Activated CD8-positive, alpha-beta memory T cell treated with anti-CD3 and anti-CD28 coated beads for 24 hours (primary cell): ENCODE measurements at places on chromosomes 13 and 19.

- DNase-seq: no peak
These were observed at the start of gene PTPRH for GRCh38 chr19:55208880-55209692. PTPRH (minus strand) TSS chr19:55209501; CDS start chr19:55209433, 68 bp downstream.

- no peak for DNase-seq
These were observed 124.4 kb upstream of the SPRY2 start for GRCh38 chr13:80465321-80465720.

- DNase-seq: no peak
These were observed 3.0 kb downstream of the LENG1 start for GRCh38 chr19:54156490-54156889.

DNA sequence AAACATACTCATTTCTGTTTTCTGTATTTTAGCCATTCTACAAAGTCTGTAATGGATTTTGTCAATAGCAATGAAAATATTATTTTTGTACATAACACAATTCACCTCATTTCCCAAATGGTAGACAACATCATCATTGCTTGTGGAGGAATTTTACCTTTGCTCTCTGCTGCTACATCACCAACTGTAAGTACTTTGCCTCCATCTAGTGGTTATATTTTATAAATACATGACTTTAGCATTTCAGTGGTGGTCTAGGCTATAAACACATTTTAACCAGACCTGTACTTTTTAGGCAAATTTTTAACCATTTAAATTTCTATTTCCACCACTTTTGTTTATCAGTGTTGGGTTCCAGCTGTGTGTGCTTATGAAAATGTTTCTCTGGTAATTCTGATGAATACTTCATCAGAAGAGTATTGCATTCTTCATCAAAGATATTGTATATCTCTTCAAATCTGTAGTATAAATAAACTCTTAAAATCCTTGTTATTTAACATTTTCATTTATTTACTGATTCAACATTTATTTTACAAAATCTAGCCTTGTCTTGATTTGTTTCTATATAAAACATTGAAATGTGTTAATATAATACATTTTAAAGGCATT, 222.4 kb downstream of the NBEA start:
- no peak for DNase-seq

DNA sequence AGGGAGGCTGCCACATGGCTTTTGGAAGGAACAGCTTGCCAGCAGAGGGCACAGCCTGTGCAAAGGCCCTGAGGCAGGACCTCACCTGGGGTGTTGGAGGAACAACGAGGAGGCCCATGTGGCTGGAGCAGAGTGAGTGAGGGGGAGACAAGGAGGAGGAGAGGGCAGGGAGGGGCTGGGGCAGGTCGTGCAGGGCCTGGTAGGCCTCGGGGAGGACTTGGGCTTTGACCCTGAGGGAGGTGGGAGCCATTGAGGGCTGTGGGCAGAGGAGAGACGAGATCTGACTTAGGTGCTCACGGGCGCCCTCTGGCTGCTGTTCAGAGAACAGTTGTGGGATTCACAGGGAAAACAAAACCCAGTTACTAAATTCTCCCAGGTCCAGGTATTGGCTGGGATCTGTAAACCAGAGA, 25.2 kb downstream of the ZNRF4 start:
- peak; percentile 69 for DNase-seq

- no peak for DNase-seq
These were observed 33.0 kb downstream of the XPO4 start for GRCh38 chr13:20869540-20869939.

DNA sequence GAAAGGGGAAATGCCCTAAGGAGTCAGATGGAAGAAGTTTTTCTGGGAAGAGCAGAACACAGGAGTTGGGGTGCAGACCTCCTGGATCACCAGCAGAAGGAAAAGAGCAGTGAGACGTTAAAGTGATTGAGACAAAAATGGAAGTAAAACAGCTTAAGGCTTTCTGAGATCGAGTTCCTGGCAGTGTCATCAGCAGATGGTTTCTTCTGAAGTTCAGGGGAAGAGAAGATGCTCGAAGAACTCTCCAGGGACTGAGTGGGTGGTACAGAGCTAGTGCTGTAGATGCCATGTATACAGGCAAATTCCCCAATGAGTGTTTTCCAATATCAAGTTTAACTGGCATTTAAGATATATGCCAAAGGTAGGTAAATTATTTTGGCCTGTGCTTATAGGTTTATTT, 272.2 kb upstream of the KLF12 start:
- DNase-seq: no peak

DNA sequence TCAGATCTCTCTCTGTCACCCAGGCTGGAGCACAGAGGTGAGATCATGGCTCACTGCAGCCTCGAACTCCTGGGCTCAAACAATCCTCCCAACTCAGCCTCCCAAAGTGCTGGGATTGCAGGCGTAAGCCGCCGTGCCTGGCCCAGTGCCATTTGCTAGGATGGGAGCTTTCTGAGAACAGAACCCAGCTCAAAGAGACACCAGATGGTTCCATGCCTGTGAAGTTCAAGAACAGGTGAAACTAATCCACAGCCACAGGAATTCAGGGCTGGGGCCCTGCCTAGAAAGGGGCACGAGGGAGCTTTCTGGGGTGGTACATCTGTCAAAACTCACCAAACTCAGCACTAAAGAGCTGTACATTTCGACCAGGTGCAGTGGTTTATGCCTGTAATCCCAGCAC, 4.2 kb downstream of the SLC7A9 start:
- DNase-seq: no peak

DNA sequence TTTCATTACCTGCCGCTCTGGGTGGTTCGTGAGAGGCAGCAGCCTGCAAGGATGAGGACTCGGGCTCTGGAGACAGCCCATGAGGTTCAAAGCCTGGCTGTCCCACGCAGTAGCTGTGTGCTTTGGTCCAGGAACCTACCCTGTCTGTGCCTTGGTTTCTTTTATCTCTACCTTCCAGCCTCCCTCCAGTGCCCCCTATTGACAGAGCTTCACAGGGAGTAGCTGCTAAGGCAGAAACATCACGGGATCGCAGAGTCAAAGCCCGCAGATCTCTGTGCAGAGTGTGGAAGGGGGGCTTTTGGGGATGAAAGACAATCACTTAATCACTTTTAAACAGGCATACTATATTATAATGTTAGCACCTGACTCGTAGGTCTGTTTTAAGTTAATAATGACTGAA, 16.2 kb downstream of the ZNF71 start:
- no peak for DNase-seq

- no peak for DNase-seq
These were observed 2.5 kb upstream of the DBP start for GRCh38 chr19:48639483-48640375.

GRCh38 chr13:80860845-80861244, 519.9 kb upstream of the SPRY2 start:
- DNase-seq: no peak

GRCh38 chr19:35011091-35011689, 11.1 kb downstream of the GRAMD1A start:
- DNase-seq: peak; percentile 67

- no peak for DNase-seq
These were observed 2.1 kb downstream of the UNC13A start for GRCh38 chr19:17686023-17686521.

- no peak for DNase-seq
These were observed 42.7 kb downstream of the ADPRHL1 start for GRCh38 chr13:113410472-113411201.

DNA sequence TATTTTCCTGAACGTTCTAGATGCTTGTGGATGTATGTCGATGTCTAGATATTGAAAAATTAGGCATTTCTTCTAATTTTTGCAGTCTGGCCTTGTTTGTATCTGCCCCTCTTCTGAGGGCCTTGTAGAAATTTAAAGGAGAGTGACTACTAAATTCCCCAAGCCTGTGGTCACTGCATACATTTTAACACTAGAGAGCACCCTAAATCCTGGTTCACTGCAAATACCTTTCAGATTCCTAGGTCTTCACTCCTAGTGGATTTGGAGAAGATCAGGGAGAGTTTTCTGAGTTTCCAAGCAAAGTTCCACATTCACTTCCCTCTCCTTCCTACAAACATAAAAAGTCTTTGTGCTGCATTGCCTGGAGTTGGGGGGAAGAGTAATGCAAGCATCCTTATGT, 1272.5 kb downstream of the OLFM4 start:
- DNase-seq: no peak

GRCh38 chr13:82698383-82698782, 1183.9 kb downstream of the SLITRK1 start:
- no peak for DNase-seq

DNA sequence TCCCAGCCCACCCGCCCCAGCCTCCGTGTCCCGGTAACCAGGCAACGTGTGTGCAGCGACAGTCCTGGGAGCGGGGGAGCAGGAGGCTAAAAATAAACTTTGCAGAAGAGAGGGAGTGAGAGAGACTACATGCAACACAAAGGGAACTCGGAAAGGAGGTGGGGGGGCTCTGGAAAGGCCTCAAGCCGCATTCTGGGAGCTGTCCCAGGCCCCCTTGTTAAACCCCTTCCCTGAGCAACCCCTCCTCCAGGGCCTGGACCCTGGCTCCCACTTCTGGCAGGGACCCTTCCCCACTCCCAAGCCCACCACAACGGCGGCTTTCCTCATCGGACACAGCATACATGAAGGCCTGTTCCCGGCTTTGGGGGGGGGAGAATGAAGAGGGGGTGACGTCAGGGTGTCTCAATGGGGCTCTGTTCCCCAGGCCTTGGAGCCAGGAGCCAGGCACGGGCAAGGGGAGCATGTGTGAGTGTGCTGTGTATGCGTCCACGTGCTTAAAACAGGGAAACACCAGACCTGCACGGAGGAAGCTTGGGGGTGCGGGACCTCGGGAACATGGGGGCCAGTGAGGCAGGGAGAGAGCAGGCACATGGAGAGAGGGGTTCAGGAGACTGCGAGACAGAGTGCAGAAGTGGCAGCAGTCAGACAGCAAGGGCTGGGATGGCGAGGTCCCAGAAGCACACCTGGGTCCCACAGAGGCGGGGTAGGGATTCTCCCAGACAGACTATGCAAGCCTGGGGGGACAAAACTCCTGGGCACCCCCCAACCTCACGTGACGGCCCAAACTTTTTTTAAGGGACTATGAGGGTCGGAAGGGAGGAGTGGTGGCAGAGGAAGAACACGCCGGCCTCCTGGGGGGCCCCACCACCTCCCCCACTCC, 2.3 kb downstream of the ERF start:
- no peak for DNase-seq

GRCh38 chr13:80361883-80362327, 21.0 kb upstream of the SPRY2 start:
- DNase-seq: no peak

DNA sequence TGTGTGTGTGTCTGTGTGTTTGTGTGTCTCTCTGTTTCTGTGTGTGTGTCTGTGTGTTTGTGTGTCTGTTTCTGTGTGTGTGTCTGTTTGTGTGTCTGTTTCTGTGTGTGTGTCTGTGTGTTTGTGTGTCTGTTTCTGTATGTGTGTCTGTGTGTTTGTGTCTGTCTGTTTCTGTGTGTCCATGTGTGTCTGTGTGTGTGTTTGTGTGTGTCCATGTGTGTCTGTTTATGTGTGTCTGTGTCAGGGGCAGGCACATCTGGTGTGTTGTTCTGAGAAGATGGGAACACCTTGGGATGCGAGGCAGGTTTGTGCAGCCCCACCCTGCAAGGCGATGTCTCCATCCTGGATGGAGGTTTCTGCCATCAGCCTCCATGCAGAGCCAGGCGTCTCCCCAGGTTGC, 275.8 kb upstream of the SOX1 start:
- DNase-seq: no peak

GRCh38 chr13:34567597-34567996, 374.5 kb upstream of the NBEA start:
- DNase-seq: no peak

DNA sequence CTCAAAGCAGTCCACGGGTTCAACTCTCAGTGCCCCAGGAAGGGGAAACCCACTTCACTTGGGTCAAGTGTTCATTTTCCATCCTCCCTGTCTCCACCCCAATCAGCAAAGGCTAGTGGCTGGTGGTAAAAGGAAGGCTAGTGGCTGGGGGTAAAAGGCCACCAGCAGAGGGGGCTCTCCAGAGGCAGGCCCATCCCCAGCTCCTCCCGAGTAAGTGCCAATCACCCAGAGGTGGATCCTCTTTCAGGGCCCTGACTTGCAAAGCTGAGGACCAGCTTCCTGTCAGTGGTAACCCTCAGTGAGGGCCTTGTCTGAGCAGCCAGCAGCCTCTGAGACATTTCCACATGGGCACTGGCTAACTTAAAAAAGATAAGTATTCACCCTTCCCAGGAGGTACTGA, 22.0 kb upstream of the TPT1 start:
- DNase-seq: no peak

DNA sequence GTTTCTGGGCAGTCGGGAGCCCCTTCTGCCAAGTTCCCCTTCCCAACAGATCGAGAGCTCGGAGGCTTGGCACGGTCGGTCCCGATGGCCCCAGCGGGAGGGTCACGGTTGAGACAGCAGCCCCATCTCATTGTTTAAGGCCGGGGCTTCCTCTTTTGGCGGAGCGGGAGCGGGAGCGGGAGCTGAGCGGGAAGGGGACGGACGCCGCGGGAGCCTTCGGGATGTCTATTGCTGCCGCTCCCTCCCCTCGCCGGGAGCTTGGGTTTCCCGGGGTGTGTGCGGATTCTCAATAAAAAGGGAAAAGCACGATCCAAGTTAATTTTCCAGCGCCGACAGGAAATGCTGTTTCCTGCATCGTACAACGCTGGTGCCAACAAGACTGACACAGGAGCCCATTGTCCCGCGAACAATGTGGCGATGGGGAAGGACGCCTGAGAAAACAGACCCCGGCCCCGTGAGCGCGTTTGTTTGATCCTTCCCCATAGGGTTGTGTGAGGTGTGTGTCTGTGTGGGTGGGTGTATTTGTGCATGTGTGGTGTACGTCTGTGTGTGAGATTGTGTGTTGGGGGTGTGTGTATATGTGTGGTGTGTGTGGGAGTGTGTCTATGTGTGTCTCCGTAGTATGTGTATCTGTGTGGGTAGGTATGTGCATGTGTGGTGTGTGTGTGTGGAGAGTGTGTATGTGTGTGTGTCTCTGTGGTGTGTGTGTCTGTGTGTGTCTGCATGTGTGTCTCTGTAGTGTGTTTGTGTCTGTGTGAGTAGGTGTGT, 36.3 kb upstream of the FLT1 start:
- DNase-seq: no peak
